NCI-H2081 treated with DMSO at 0.1 percent for 48 hours (cell line): ENCODE measurements at places on chromosomes 3 and 15.

DNA sequence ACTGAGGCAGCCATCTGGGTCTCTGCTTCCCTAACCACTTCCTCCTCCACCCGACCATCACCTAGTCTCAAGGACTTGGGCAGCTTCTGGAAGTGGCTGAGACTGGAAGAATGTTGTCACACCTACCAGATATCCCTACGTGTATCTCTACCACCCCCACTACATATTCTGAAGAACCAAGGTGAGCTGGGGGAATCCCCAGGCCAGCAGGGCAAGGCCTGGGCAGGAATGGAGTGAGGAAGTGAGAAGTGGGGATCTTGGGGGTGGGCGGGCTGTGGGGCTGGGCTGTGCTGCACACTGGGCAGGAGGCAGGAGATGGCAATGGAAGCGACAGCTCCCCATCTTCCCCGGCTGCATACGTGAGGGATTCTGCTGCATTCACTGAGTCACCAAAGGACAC, 17.5 kb upstream of the ALDH1A3 start:
- DNase-seq = no peak

GRCh38 chr3:120506076-120506827, 55.5 kb upstream of the FSTL1 start:
- DNase-seq = no peak

- no peak for DNase-seq
Measured at GRCh38 chr3:111799951-111800350, 59.1 kb upstream of the PHLDB2 start.

DNA sequence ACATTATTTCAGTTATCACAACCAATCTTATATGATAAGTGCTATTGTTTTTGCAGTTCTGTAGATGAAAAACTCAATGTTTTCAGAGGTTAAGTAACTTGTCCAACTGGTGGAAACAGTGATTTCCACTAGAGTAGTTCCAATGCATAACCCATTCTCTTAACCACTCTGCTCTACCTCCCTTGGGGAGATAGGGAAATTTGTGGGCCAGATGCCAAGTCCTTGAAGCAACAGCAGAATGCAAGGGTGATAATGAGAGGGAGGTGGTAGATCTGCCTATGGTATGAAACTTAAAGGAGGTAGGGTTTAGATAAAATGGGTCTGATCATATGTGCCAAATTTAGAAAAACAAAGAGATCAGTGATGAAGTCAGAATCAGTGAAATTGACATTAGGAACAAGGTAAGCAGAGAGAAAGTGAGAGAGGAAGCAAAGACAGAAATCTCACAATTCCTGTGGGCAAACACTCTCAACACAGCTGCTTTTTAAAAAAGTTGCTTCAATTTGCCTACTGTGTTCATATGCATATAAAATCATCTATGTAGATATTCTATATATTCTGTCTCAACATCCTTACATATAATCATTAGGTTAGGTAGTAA, 50.5 kb upstream of the UBP1 start:
- no peak for DNase-seq

DNA sequence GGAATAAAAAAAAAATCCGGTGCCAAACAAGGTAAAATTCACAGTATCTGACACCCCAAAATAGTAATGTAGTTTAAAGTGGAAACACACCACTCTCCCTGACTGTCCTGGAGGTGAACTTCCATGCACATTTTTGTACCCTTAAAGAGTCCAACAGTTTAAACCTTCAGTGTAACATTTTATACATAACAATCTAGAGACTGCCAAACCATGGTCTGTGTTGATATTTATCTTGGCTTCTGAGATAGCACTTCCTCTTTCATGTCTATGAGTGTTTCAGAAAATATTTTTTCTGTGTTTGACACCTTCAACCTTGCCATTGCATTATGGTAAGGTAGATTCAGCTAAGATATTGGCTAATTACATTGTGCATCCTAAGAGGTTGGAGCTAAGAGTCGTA, 13.9 kb downstream of the TMEM45A start:
- DNase-seq = no peak

DNA sequence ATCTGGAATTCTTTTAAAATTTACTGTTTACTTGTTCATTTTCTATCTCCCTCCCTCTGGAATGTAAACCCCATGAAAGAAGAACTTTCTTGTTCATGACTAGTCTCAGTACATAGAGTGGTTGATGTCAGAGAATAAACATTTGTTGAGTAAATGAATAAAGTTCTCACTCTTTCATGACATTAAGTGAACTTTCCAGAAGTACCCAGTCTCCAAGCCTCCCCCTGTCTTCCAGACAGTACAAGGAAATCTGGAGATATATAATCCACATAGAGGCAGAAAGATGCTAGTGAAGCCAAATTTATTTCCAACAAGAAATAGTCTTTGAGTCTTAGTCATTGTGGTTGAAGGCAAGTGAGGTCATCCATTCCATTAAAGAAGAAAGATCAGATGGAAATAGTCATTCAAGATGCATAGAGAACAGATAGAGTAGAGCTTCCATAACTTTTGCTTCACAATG, 71.5 kb upstream of the GALNT15 start:
- no peak for DNase-seq

DNA sequence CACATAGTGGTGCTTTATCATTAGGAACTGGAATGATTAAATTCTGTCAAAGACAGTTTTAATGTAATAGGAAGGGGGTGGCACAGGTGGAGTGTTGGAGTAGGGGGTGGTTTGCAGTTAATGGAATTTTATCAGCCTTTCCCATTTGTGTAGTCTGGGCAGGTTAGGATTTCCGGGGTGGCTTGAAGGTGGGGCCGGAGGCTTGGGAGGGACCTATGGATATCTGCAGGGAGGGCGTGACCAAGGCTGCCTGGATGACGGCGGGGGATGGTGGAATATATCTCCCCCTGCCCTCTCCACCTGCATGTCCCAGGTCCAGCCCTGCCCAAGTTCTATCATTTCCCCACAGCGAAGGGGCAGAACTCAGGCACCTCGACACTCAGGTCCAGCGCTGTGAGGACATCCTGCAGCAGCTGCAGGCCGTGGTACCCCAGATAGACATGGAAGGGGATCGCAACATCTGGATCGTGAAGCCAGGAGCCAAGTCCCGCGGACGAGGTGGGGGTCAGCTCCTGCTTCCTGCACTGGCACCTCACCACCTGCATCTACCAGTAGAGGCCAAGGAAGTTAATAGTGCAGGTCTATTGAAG, 15.5 kb downstream of the TTLL3 start:
- DNase-seq = no peak

DNA sequence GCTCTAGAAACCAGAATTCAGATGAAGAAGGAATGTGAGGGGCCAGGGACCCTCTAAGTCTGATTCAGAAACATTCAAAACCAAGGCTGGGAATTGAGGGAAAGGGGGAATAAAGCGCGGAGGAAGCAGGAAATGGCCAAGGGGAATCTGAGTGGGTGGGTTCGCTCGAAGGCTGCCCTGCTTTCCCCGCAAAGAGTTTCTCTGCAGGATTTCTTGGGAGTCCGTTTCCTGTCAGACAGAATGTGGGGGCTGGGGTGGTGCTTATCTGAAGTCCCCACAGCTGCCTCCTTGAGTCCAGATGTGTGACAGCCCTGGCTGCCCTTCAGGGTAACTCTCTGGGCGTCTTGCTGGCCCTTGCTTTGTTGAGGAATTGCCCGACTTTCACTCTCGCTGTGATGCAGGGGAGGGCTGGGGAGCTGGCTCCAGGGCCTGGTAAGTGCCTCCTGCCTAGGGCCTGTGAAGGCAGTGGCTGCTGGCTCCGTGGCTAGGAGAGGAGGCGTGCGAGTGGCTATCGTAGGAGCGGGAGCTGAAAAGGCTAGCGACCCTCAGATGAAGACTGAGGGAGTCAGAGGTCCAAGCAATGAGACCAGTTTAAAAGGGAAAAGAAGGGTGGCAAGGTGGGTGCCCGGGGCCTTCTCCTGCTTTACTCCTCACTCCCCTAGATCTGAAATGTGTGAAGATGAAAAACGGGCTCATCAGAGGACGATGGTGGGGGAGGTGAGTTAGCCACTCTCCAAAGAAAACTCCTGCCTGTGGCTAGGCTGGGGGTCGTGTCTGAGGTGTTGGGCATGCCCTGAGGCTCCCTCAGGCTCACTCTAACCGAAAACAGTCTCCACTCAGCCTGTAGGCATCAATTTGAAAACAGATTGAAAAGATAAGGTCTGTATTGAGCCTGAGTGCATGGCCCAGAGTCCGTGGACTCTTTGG, 143.9 kb upstream of the UMPS start:
- DNase-seq = no peak

DNA sequence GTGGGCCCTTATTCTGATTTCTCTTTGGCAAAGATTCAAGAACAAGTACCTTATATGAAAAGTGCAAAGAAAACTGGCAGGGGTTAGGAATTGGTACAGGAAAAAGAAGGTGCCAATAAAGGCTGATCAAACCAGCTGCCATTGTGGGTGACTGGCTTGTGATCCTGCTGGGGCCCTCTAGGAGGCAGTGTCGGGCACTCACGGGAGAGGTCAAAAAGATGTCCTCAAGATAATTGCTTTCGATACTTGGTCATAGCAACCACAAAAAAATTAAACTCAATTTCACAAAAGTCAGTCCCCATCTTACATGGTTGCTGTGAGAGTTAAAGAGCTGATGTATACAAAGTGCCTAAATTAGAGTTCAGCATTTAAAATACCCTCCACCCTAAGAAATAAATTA, 31.0 kb upstream of the CAV3 start:
- DNase-seq = no peak

DNA sequence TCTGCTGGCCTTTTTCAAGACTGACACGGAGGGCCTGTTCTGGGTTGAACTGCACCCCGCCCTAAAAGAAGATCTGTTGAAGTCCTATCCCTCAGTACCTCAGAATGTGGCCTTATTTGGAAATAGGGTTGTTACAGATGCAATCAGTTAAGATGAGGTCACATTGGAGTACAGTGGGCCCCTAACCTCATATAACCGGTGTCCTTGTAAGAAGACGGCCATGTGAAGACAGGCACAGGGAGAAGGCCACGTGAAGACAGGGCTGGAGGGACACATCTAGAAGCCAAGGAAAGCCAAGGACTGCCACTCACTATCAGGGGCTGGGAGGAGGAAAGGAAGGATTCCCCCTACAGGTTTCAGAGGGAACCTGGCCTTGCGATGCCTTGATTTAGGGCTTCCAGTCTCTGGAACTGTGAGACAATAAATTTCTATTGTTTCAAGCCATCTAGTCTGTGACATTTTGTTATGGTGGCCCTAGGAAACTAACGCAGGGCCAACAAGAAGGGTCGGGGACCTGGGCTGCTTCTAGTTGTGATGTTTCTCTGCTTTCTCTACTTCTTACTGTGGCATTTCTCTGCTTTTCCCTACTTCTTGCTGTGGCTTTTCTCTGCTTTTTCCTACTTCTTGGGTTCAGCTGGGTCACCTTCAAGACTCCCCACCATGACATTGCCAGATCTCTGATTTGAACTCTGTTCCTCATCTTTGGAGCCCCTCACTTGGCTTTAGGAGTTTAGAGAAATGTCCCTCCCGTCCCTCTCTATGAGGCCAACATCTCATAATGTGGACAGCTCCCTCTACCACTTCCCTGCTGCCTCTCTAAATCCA, 4.8 kb upstream of the CCDC174 start:
- DNase-seq = no peak

DNA sequence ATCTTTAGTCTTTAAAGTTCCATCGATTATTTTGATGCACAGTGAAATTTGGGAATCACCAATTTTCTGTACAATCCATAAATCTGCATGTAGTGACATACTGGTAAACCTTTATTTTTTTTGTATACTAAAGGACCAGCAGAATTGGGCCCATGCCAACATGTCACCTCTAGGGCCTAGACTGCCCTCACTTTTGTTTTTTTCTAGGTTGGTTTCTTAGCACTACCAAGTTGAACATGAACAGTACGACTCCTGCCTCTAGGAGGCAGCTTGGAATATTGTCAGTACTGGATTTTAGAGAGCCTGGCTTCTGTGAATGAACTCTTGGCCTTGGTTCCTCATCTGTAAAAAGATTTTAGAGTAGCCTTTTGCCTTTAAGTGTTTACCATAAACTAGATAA, 32.3 kb downstream of the NKIRAS1 start:
- no peak for DNase-seq

- no peak for DNase-seq
Measured at GRCh38 chr3:72085036-72085435, 300.1 kb upstream of the PROK2 start.

GRCh38 chr3:10513306-10513705, 7.9 kb upstream of the ATP2B2 start:
- DNase-seq = no peak

GRCh38 chr3:64122476-64122875, 99.2 kb upstream of the PSMD6 start:
- no peak for DNase-seq

GRCh38 chr15:67528513-67528912, 7.6 kb downstream of the C15orf61 start:
- no peak for DNase-seq

DNA sequence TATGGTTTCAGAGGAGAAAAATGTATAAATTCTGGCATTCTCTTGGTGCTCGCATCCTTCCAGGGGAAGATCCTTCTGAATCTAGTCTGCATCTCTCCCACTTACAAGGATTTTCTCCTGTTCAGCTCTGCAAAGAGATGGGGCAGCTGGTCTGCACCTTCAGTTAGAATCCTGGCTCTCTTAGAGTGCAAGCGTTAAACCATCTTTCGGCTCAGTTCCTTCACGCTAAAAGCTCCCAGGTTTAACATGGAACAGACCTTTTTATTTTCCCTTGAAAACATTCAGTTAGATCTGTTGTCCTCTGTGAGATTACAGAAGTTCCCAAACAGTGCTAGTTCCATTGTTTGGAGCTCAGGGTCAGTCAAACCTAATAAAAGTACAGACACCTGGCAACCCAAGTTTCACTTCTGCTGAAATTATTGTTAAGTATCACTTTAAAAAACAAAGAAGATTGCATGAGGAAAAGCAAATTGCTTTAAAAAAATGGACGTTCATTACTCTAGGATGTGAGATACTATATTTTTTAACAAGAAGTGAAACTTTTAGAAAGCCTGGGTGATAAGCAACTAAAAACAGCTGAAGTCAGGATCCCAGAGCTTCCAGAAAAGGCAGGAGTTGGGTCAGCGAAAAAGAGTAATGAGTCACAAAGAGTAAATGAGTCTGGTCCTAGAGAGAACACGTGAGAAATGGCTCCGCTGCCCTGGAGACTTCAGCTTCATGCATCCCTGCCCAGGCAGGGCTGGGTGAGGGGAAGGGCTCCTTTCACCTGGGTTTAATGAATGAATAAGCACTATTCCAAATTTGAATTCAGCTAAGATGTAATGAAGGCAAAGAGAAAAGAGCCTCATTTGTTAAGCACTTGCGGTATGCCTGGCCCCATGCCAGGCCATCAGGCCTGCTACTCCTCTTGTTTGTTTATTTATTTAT, 63.3 kb downstream of the ABTB1 start:
- DNase-seq = no peak

- peak; percentile 38 for DNase-seq
Measured at GRCh38 chr15:93378558-93378957, 289.5 kb upstream of the RGMA start.
